ENCODE measurements at places on chromosomes 13 and 19.

GRCh38 chr19:6475321-6476108 is 6.1 kb downstream of the DENND1C start:
- peak; percentile 30 for DNase-seq

DNA sequence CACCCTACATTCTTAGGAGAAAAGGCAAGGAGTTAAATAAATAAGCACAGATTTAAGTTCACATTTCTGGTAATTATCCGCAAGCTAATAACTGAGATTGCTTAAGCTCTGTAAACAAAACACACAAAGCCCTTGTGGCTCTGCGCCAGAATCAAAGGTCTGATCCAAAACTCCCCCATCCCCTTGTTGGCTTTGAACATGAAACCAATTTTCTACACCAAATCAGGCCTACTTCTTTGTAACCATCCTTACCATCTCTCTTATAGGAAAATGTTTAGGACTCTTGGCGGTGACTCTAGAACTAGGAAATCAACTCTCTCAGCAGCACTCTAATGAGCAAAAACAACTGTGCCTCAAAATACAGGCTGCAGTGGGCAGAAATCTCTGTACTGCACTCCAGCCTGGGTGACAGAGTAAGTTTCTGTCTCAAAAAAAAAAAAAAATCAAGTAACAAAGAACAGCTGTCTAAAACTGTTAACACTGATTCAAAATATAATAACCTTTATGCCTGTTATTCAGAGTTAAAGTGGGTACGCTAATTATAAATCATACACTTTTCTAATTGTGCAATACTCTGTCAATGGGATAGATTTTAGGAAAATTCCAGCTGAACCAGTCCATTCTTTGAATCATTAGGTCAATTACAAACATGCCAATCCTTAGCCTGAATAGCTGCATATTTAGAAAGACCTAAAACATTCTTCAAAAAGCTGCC is 25.8 kb downstream of the ABCC4 start:
- no peak for DNase-seq

- no peak for DNase-seq
Observed at GRCh38 chr13:109737606-109738005, 48.8 kb downstream of the IRS2 start.

DNA sequence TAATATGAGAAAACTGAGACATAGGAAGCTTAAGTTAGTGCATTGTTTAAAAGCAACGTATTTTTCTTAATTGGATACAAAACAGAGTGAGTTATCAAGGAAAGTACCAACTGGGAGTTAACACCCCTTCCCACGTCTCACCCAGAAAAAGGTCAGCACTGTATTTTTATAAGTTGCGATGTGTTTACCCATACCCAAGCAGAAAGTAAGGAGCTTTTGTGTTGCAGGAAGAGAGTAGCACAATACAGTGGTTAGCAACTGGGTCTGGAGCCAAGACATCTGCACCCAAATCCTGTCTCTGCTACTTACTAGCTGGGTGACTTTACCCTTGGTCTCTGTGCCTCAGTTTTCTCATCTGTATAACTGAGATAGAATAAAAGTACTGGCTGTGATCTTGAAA is 34.3 kb downstream of the FAM216B start:
- DNase-seq, result no peak

DNA sequence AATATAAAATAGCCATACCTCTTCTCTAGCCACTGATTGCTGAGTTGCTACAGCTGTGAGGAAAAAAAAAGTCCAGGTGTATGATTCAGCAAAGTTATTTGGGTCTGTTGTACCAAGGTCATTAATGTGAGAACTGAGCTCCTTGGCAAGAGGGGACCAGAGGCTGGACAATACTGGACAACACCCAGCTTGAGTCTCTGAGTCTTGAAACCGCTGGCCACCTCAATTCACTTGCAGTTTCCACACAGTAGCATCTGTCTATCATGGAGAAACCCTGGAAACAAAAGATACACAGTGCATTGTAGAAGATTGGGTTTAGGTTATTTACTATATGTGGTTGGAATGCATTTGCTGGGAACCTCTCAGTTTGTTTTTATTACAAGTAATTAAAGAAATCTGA is 60.4 kb downstream of the WDFY2 start:
- no peak for DNase-seq

GRCh38 chr13:20387441-20387971 is 138.2 kb downstream of the CRYL1 start:
- DNase-seq, result no peak

DNA sequence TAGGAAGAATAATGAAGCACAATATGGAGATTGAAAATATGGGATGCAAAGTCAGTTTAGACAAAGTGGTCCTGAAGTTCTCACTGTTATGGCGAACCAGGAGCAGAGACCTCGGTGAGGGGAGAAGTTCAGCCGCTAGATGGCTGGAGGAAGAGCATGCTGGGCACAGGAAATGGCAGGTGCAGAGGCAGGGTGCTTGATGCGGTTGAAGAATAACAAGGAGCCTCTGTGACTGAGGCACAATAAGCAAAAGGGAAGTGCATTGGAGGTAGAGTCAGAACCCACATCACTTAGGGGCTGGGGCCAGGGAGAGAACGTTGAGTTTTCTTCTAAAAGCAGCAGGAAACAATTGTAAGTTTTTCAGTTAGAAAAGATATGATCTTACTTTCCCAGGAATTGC is 1725.2 kb downstream of the EFNB2 start:
- no peak for DNase-seq

DNA sequence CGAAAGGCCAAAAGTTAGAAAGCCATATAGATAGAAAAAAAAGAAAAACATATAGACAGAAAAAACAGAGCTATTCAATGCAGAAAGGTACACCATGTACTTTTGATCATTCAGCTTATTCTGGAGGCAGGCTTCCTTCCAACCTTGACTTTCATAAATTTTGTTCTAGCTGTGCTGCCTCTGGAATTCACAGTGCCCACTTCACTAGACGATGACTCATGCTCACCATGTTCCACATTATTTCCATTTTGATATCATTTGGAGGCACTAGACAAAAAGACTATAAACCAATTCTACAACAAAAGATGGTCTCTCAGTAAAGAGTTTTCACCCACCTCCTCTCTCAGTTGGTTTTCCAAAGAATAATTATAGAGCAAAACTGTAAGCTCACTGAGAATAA is 229.0 kb upstream of the IPO5 start:
- DNase-seq, result no peak

DNA sequence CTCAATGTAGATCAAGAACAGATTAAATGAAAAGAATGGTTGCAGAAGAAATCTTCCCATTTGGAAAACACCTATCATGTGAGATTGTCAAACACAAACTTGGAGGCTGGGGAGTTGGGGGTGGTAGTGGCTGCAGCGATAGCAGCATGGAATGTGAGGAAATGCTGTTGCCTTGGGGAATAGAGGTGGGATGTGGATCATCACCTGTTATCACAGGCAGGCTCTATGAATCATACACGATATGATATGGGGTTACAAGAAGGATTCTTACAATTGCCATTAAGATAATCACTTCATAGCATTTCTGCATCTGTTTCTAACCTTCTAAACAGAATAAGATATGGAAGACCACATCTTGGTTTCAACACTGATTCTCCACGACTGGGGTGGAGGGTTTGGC is 88.7 kb downstream of the RNASEH2B start:
- no peak for DNase-seq

DNA sequence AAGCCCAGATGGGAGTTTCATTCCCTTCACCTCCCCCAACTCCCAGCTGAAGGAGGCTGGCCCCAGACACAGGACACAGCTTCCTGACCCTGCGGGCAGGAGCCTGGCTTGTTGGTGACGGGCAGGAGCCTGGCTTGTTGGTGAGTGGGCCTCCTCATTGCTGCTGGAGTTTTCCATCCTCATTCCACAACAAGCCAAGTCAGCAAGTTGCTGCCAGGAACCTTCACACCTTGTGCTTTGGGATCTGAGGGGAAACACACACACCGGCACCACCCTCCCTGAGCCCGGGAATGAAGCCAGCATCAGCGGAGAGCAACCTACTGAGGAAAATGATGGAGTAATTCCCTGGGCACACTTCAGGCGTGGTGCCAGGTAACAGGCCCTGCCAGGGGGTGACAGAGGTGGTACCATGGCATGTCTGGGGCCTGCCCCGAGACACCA is 74.9 kb downstream of the ALOX5AP start:
- no peak for DNase-seq

DNA sequence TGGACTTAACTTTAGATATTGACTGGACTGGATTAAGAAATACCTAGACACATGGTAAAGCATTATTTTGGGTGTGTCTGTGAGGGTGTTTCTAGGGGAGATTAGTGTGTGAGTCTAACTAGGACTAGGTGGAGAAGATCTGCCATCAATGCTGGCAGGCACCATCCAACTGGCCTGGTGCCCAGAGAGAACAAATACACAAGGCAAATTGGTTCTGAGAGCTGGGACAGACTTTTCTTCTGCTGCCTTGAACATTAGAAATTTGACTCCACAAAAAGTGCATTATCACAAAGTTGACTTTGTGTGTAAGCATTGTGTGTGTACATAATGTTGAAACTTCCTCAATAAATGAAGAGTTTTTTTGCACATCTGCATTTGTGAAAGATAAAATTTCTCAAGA is 522.1 kb downstream of the SUCLA2 start:
- DNase-seq, result no peak

GRCh38 chr13:27170516-27171243 is 931 bp downstream of the USP12 start:
- peak; percentile 70 for DNase-seq

DNA sequence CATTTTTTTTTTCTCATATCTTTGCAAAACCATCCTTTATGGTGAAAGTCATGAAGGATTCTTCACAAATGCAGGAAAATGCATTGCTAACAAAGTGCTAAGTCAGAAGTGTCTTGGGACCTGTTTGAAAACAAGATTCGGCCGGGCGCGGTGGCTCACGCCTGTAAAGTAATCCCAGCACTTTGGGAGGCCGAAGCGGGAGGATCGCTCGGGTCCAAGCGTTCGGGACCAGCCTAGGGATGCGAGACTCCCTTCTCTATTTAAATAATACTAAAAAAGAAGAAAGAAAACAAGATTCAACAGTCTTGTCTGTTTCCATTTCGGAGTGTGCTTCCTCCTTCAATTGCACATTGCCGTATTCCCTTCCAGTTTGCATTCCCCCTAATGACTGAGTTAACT is 819 bp downstream of the EID2B start:
- no peak for DNase-seq

DNA sequence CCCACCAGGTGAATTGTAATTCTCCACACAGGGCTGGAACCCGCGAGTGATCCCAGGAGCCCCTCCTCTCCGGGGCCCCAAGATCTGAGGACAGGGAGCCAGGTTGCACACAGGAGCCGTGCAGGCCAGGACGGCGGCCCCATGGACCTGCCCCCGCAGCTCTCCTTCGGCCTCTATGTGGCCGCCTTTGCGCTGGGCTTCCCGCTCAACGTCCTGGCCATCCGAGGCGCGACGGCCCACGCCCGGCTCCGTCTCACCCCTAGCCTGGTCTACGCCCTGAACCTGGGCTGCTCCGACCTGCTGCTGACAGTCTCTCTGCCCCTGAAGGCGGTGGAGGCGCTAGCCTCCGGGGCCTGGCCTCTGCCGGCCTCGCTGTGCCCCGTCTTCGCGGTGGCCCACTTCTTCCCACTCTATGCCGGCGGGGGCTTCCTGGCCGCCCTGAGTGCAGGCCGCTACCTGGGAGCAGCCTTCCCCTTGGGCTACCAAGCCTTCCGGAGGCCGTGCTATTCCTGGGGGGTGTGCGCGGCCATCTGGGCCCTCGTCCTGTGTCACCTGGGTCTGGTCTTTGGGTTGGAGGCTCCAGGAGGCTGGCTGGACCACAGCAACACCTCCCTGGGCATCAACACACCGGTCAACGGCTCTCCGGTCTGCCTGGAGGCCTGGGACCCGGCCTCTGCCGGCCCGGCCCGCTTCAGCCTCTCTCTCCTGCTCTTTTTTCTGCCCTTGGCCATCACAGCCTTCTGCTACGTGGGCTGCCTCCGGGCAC is 3.9 kb downstream of the FFAR1 start:
- DNase-seq, result no peak

- no peak for DNase-seq
Observed at GRCh38 chr13:32135655-32136054, 104.1 kb downstream of the FRY start.
